ENCODE measurements at places on chromosomes 11 and 22.

- DNase-seq: no peak
Observed at GRCh38 chr22:49080631-49081030, 747.0 kb downstream of the BRD1 start.

DNA sequence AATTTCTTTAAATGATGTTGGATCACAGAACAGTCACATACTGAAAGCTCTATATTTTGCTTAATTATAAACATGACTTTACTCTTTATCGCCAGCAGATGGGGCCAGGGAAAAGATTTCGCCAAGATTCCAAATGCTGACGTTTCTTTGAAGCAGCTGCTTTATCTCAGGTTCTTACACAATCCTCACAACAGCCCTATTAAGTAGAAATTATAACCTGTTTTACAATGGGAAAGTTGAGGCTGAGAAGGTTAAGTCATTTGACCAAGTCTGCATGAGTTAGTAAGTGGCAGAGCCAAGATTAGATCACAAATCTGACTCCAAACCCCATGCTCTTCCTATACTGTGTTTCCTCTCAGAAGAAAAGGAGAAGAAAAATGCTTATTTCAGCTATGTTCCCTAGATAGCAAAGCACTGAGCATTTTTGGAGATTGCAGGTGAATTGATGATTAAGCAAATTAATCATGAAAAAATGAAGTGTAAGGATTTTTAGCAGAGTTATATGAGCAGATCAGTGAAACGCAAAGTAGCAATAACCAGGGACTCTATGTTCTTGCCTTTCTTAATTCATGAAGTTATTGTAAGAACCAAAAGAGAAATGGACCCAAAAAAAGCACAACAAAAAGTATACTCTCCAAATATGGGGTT lies 79.0 kb downstream of the AASDHPPT start:
- peak; percentile 77 for DNase-seq

GRCh38 chr11:19301361-19301760 lies 60.6 kb upstream of the E2F8 start:
- DNase-seq: peak; percentile 52

- DNase-seq: no peak
Observed at GRCh38 chr22:45139693-45140092, 24.0 kb upstream of the NUP50 start.

GRCh38 chr22:35971456-35972119 lies 57.0 kb downstream of the RBFOX2 start:
- DNase-seq: peak; percentile 86

Measured in HCEC 1CT (cell line).